ENCODE measurements at places on chromosomes 1 and 21. TPM values are rescaled to one million over a fixed set of nuclear protein-coding genes. Genes with fewer than 3 reads are reported as not detected.
A peak's percentile ranks its signal among the peaks of the same experiment; 100 is the strongest.

GRCh38 chr1:89179343-89179742 is 3.5 kb upstream of the GBP7 start:
- no peak for DNase-seq

The RFX5 gene
- polyA plus RNA-seq = 181 TPM

- no peak for DNase-seq
Measured at GRCh38 chr1:163774401-163774945, 452.7 kb downstream of the NUF2 start.

The DYNLT5 gene
- polyA plus RNA-seq = not detected

DNA sequence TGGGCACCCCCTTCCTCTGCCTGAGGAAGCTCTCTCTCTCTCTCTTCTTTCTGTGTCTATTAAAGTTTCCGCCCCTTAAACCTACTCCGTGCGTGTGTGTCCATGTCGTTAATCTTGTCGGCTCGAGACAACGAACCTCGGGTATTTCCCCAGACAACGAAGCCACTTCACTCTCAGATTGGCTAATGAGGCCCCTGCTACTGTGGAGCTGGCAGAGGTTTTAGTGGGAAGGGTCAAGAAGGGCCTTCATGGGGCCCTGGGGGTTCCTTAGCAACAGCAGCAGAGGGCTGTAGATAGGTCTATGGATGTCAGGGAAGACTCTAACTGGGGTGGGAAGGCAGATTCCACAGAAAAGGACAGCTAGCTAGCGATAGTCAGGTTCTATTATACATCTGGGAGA is 239.8 kb upstream of the RAB4A start:
- DNase-seq = no peak

GRCh38 chr1:24861821-24862727 is 68.0 kb downstream of the RUNX3 start:
- DNase-seq = no peak

GRCh38 chr1:25566730-25567341 is 23.4 kb downstream of the LDLRAP1 start:
- DNase-seq = no peak

GRCh38 chr1:207804721-207805468 is 53.0 kb downstream of the CD46 start:
- peak; percentile 17 for DNase-seq

All from B cell (primary cell).